Stimulated activated CD4-positive, alpha-beta T cell treated with anti-CD3 and anti-CD28 coated beads, Interleukin-4, amount 100 ng/mL, for 24 hours (primary cell): ENCODE measurements at places on chromosomes 13 and 19.

DNA sequence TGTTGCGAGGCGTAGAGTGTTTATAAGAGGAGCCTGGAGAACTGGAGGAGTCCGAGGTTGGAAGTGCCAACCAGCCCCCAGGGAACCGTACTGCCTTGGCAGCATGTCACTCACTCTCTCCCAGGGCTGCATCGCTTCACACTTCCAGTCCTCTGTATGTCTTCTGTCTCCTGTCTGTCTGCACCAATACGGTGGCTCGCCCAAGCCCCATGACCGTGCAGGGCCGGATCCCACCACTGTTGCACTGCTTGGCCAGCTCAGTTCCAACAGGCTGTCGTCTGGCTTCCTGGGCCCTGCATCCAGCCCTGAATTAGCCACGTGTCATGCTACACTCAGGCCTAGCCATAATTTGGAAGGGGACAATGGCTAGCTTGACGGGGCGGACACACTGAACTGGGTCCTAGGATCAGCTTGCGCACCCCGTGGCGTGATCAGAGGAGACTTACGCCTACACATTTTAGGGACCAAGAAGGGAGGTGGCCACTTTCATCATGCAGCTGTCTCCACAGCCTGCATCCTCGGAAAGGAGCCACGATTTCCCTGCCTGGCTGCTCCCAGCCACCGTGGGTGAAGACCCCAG, 147.1 kb downstream of the URI1 start:
- DNase-seq = no peak

- no peak for DNase-seq
Observed at GRCh38 chr19:4594201-4594600, 34.7 kb upstream of the SEMA6B start.

DNA sequence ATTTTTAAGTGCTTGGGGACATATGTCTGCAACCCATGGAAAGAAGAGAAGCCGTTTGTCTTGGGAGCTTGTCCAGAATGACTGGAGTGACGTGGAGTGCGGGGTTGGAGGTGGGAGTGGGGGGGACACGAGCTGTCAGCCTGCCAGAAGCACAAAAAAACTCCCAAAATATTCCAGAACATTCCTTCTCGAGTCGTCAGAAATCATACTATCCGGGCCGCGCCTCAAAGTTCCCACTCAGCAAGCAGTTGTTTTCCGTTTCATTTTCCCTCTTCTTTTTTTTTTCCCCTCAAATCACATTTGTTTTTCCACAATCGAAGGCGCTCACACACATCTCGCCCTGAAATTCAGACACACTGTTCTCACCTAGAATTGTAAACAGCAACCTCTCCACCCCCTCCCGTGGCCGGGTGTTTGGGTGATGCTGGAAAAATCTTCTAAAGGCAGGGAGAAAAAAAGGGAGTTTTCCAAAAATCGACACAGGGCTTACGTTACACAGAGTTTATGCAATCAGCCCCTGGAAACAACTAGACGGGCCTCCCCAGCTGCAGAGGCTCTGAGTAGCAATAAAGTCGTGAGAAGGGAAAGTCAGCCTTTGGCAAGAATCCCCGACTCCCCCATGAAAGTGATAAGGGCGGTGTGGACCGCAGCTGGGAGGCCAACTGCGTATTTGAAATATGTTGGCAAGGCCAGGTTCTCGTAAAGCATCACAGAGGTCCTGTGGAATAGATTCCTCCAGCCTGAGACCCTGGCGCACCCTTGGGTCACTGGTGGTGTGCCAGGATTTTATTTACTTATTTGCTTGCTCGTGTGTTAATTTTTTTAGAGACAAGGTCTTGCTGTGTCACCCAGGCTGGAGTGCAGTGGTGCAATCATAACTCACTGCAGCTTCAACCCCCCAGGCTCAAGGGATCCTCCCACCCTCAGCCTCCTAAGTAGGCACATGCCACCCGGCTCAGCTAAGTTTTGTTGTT, 31.2 kb upstream of the KLF2 start:
- no peak for DNase-seq

DNA sequence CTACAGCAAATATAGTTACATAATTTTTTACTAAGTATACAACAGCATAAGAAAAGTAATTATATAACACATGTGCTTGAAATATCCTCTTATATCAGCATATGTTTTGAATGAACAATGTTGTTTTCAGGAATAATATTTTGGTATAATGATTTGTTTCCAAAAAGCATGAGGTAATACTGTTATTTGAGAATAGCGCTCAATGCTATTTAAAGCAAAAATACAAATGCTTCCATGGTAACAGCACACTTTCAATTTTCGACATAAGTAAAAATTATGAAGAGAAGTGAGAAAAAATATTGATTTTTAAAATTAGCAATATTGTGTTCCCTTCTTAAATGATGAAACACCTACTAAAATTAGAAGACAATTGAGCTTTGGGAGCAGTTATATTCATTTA, 715.9 kb upstream of the ATXN8OS start:
- DNase-seq = no peak

- DNase-seq = no peak
Observed at GRCh38 chr13:103487841-103488240, 421.6 kb upstream of the SLC10A2 start.

- DNase-seq = no peak
Observed at GRCh38 chr13:111422348-111422747, 101.9 kb downstream of the TEX29 start.
